ENCODE measurements at places on chromosomes 3 and 15.

- DNase-seq: no peak
Measured at GRCh38 chr3:72177075-72178050, 392.4 kb upstream of the PROK2 start.

- DNase-seq: no peak
Measured at GRCh38 chr3:78873641-78874040, 894.2 kb downstream of the ROBO1 start.

GRCh38 chr3:150407808-150408220, 284 bp upstream of the TSC22D2 start:
- no peak for DNase-seq

GRCh38 chr3:115667738-115668065, 44.4 kb downstream of the GAP43 start:
- DNase-seq: no peak

DNA sequence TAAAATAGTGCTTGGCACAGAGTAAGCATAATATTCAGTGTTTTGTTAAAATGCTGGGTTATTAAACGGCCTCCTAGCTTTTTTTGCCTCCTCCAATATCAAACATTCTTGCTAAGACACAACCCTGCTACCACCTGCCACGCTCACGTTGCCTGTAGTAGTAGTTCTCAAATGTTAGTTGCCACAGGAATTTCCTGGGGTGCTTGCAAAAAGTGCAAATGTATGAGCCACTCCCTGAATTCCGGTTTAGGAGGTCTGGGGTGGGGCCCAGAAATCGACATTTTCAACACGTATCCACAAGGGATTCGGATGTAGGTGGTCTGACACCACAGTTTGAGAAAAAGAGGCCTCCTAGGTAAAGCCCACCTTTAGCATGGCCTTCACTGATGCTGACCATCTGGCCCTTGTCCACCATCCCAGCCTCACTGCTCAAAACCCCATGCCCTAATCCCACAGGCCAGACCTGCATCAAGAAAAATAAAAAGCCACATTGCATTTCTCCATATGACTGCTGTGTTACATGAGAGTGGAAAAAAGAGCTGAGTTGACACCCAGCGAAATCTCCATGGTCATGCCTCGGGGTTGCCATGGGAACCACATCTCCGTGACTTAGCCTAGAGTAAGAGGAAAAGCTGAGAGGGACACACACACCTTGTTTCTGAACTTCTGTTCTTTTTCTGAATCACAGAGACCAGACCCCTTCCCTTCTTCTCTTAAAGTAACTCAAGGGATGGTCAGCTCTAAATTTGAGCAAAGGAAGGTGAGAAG, 116.4 kb upstream of the HES1 start:
- no peak for DNase-seq

GRCh38 chr15:101642361-101642760, 9.8 kb downstream of the TM2D3 start:
- no peak for DNase-seq

DNA sequence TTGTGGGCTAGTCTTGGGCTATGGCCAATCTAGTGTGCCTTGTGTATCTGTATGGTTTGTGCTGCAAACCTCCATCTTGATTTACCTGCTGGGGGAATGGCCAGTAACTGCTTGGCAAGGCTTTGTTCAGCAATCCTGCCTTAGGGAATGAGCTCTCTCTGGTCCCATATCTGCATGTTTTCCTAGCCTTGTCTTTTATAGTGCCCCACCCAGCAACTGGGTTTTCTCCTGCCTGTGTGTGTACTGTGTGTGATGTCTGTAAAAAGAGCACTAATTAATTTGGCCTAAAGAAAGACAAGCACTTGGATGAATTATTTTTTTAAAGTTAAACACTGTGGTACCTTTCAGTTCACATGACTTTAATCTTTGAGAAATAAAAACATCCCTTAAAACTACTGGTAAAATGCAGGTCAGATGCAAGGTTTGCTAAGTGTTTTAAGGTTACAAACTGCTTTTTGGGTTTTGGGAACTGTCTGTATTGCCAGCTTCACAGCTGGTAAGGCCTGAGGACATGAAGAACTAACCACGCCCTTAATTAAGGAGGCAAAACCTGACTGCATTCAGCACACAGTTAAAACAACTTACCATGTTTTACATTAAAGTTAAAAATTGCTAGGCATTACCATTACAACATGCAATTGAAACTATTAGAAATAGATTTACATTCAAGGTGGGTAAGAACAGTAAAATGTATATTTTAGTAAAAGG, 1169.2 kb downstream of the OTOL1 start:
- DNase-seq: no peak

- DNase-seq: no peak
Measured at GRCh38 chr15:90870354-90871138, 2.2 kb downstream of the FURIN start.

GRCh38 chr3:45153658-45154437, 7.7 kb upstream of the CDCP1 start:
- DNase-seq: no peak

DNA sequence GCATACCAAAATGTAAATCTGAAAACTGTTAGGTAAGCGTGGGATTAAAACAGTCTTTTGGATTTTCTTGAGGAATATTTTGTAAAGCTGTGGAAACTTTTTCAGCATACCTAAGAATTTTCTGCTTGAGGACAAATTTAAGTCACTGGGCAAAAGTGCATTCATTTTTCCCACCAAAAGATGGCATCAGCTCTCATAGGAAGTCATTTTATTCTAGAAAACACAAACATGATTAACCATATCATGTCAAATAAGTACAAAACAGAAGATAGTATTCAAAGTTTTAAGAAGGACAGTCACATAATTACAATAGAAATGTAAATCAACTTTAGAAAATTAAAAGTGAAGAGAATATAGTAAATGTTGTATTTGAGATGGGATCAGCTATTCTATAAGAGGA, 63.5 kb downstream of the SLC49A4 start:
- no peak for DNase-seq

DNA sequence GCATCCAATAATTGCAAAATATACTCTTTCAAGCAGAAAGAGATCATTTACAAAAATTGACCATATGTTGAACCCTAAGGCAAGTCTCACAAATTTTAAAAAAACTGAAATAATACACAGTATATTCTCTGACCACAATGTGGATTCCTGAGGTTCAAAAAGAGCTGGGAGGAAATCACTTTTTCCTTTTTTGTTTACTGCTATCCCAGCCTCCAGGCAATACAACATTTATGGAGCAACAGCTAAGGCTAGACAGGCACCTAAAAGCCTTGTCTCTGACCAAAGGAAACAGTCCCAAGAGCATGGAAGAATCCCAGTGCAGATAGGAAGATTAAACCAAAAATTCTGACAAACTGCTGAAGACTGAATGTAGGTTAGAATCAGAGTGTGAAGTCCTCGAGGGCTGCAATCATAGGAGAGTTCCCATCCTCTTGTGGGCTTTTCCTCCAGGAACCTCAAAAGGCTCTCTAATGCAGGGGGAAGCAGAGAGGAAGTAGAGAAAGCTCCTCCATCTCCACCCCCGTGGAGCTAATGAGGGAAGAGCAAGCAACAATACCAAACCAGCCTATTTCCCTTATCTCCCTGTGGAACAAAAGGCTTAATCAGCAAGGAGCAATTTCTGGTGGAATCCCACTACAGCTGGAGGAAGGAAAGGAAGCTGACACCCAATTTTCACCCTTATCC, 57.0 kb downstream of the TMCC1 start:
- DNase-seq: no peak

DNA sequence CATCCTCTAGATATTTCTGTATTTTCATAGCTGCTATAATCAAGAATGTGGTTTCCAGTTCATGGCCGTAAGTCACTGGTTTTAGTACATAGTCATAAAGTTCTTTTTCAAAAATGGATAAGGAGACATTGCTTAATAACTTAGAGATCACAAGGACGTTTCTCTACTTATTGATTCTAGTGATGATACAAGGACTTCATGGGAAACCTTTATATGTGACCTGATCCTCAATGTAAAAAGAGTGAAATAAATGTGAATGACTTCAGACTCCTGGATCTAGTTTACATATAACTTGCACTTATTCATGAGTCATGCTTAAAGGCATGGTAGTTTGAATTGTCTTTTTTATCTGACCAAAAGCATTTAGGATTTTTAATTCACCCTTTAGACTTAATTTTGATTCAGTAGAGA, 35.2 kb downstream of the TSC22D2 start:
- DNase-seq: no peak

All from stimulated activated CD4-positive, alpha-beta T cell treated with anti-CD3 and anti-CD28 coated beads, Interleukin-15, amount 100 ng/mL, for 1 hour (primary cell).